ENCODE measurements at places on chromosomes 16 and 17.

GRCh38 chr16:50368410-50369132 is at the start of gene BRD7:
Gene BRD7, minus strand, starts transcription at chr16:50368988. Its CDS starts 214 bp downstream, at chr16:50368774.
- DNase-seq: peak; percentile 23

DNA sequence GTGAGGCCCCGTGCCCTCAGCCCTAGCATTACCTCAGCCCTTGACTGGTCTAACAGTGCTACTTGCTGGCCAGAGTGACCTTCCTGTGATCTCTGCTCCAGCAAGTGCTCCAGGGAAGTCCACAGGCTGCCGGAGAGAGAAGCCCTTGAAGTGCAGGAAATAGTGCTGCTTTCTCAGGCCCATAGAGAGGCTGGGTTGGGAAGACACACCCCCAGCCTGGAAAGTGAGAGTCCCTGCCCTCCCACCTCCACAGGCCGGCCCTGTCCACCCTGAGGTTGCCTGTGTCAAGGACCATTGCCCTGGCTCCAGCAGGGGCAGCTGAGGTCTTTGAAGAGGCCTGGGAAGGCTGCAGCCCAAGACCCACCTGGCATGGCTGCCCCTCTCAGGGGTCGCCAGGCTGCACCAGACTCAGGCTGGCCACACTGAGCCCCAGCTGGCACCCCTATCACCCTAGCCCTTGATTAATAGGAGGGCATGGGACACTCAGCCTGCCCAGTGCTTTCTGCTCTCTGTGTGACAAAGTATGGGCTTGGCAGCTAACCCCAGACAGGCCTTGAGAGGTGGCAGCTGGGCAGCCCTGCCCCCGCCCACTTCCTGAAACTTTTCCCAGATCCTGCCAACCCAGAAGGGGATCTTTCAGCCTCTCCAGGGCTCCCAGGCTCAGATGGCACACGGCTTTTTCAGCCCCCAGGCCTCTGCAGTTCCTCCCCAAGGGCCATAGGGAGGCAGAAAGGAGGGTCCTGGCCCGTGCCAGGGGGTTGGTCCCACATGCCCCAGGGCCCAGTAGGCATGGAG is 21.7 kb downstream of the ATP6V0D1 start:
- DNase-seq: no peak

GRCh38 chr17:64565563-64565962 is 58.8 kb downstream of the CEP95 start:
- no peak for DNase-seq

DNA sequence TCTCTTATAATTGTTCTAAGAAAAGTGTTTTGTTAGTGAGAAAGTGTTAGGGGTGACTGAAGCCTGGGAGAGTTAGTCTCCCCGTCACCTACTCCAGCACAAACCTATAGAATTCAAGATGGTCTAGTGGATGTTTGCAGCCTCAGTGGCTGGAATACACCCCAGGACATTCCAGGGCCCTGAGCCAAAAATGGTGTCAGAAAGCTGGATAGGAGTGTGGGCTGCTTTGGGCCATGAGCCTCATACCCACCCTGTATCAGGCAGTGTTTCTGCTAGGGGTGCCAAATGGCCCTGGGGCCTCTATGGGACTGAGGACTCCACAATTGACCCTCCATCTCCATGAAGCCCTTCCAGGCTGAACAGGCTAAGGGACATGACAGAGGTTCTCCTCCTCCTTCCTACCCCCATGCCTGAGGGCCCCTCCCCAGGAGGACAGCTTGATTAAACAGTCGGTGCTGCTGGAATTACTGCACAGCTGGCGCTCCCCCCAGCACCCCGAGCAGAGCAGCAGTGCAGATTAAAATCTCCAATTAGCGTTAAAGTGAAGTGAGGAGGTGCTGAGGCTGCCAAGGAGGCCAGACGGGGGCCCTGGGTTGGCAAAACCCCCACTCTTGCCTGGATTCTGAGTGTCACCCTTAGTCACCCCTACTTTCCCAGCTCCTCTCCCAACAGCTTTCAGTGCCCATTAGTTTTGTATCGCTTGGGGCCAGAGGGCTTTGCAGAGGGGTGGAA is 59.1 kb downstream of the NEUROD2 start:
- no peak for DNase-seq

DNA sequence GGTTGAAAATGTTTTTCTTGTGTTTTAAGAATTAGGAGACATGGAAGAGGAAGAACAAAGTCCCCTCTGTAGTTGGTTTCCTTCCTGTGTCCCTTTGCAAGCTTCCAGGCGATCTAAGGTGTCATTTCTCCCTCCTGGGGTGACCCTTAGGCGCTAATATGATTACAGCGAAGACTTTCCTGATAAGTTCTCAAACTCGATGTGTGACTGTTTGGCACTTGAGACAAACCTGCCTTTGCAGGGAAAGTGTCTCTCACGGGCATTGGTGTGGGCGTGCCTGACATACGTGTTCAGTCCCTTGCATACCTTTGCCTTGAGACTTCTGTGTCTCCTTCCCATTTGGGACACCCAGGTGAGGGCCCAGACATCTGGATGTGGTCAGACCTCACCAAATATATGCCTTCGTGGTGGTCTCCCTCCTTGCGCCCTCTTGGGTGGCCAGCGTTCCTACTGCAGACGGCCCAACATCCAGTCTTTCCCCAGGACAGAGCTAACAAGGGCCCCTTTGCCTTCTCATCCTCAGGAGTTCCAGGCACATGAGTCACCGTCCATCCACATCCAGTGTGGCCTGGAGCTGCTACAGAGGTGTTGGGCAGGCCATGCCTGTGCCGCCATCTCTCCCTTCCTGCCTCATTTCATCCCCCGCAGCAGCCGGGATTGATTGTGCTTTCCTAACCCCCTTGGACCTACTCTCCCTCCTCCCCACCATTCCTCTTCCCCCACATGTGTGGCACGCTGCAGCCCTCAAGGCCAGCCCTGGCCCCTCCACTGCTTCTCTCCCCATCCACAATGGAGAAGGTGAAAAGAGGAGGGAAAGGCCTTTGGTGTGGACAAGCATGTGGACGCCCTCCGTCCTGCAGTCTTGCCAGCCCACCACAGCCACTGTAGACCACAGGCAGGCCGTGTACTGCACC is 3.1 kb upstream of the JPT2 start:
- DNase-seq: peak; percentile 28

DNA sequence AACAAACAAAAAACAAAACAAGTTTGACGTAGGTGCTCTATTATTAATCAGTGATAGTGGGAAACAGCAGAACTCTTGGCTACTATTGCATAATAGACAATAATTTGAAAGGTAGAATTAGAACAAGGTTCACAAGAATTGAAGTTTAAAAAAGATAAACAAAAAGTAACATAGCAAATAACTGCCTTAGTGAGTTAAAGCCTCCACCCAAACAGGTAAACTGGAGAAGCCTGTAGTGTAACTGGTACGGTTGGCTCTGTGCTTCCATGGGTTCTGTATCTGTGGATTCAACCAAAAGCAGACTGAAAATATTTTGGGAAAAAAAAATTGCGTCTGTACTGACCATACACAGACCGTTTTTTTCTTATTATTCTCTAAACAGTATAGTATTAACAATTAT is 38.5 kb downstream of the MBTD1 start:
- no peak for DNase-seq

Measured in GM04504 (cell line).